ENCODE measurements at places on chromosomes 11 and 22. TPM values are rescaled to one million over a fixed set of nuclear protein-coding genes. Genes with fewer than 3 reads are reported as not detected.
A peak's percentile ranks its signal among the peaks of the same experiment; 100 is the strongest.

FAT3 gene
- total RNA-seq = 0.02 TPM

SLC17A6 gene
- total RNA-seq = not detected

SLC22A9 gene
- total RNA-seq = not detected

SCN3B gene
- 3.3 TPM for total RNA-seq

OR52H1 gene
- total RNA-seq = not detected

- peak; percentile 47 for DNase-seq
- H3K4me1 ChIP-seq = peaks cover 22% of the 10 kb centered on the region
- H3K4me3 ChIP-seq = no peak overlapping the region
- peak overlapping the region; percentile 71 for H3K27ac ChIP-seq
Measured at GRCh38 chr11:96114178-96115064, 190.5 kb upstream of the MTMR2 start.

GRCh38 chr11:4926608-4927007, 2.5 kb upstream of the OR51G1 start:
- H3K27me3 ChIP-seq = peaks cover 22% of the 10 kb centered on the region
- DNase-seq = peak; percentile 5
- no peaks in the 10 kb centered on the region for H3K36me3 ChIP-seq
- no peak overlapping the region for H3K27ac ChIP-seq
- no peaks in the 10 kb centered on the region for H3K4me1 ChIP-seq

DNA sequence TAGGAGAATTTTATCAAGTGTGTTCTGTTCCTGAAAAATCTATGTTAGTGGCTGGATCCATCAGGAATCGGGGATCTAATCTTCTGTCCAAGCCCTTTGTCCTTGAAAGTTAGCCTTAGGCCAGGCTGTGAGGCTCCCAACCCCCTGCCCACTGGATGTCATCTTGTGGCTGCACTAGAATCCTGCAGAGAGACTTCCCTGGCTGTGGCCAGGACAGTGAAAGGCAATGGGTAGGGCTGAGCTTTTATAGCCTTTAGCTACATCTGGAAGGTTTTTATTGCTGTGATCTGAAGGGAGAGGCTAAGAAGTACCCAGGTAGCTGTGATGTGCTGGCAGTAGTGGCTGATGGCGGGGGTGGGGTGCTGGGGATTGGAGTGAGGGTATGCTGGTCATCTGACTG, 2.1 kb downstream of the OAF start:
- DNase-seq = no peak
- H3K36me3 ChIP-seq = no peaks in the 10 kb centered on the region
- no peaks in the 10 kb centered on the region for H3K27me3 ChIP-seq
- H3K4me3 ChIP-seq = no peak overlapping the region
- peaks cover 31% of the 10 kb centered on the region for H3K4me1 ChIP-seq
- H3K27ac ChIP-seq = no peak overlapping the region

DNA sequence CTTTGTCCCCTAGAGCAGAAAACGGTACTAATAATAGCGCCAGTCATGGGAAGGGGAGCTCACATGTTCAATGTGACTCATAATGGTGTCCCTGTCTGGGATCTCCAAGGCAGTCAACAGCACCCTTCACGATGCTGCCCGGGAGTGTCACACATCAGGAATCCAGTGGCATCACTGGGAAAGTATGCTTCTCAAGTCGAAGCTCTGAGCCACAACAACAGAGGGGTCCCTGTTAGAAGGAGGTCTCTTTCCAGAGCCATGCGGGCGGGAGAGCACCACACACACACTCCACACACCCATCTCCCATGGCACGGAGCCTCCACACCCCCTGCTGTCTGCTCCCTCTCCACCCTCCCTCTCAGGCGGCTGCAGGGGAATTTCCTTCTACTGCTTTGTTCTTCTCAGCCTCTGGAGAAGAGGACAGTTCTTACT, 119.7 kb downstream of the ETS1 start:
- no peak overlapping the region for H3K4me3 ChIP-seq
- peak overlapping the region; percentile 56 for H3K27ac ChIP-seq
- peaks cover 19% of the 10 kb centered on the region for H3K36me3 ChIP-seq
- H3K4me1 ChIP-seq = peaks cover 29% of the 10 kb centered on the region

DNA sequence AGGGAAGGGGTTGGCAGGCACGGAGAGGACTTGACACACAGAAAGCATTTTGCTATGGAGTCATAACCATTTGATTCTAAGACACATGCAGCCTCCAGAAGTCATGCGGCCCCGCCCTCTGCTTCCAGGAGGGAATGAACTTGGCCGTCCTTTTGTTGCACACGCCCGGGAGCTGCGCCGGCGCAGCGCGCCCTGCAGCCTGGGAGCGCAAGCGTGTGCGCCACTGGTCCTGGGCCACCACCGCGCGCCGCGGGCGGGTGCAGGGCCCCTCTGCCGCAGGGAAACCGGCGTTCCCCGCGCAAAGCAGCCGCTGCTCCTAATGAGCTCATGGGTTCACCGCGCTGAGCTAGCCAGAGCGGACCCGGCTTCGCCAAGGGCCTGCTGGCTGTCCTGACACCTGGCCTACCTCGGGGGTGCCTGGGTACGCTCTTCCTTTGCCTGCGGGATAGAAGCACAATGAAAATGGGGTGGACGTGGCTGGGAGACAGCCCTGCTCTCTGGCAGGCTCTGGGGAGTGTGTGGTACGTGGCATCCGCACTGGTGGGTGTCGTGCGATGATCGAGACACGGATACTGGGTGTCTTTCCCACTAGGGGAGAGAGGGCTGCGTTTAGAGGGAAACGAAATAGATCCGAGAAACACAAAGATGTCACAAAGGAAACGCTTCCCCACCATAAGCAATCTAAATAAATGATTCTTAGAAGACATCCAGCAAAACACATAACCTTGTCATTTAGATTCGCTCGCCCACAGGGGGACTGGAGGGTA, 669 bp downstream of the MICAL3 start:
- H3K27me3 ChIP-seq = no peaks in the 10 kb centered on the region
- H3K27ac ChIP-seq = no peak overlapping the region
- no peaks in the 10 kb centered on the region for H3K36me3 ChIP-seq
- H3K4me1 ChIP-seq = peaks cover 15% of the 10 kb centered on the region
- peak; percentile 86 for DNase-seq

DNA sequence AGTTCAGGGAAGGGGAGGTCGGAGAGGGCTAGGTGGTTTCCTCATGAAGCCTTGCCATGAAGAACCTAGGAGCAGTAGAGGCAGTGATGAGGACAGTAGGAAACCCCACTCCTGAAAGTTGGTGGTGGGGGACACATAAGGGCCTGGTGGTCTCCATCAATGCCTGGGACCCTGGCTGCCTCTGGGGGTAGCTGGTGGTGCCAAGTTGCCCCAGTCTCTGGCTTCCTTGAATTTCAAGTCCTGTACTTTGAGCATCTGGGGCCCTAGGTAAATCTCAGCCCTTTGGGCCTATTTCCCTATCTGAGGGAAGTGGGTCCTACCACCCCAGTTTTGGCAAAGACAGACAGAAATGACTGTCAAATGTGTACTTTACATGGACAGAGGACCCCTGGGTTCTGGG, 28.1 kb downstream of the AMPD3 start:
- H3K4me1 ChIP-seq = peaks cover 7% of the 10 kb centered on the region

GRCh38 chr11:120180551-120181232, 30.1 kb upstream of the OAF start:
- DNase-seq = no peak
- peaks cover 6% of the 10 kb centered on the region for H3K4me1 ChIP-seq
- no peak overlapping the region for H3K27ac ChIP-seq
- no peaks in the 10 kb centered on the region for H3K36me3 ChIP-seq

DNA sequence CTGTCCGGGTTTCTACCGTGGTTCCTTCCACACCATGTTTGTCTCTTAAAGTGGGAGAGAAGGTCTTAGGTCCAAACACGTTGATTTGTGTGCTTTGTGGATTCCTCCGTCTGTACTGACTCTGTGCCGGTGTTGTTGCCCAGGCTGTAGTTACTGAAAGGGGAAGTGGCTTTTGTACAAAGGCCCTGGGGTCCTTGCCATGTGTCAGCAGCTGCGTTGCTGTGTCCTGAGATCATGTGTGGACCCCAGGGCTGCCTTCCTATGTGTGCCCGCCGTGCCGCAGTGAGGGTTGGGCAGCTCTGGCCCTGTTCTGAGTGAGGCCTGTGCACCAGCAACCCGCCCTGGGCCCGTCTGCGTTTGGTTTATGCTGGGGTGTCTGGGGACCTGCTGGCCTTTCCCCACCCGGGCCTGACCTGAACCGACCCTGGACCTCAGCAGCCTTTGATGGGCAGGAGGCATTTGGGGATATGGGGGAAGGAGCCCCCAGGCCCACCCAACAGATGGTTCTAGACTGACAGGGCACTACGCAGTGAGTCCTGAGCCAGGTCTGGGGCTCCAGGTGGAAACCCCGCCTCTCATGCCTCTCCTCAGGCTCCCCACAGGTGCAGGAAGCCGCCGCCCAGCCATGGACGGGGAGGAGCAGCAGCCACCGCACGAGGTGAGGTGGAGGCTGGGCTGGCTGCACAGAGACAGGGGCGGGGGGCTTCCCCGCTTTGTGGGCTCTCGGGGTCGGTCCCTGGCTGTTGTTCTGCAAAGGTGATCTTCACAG, 6.9 kb downstream of the TRABD start:
- no peak overlapping the region for H3K27ac ChIP-seq
- no peak overlapping the region for H3K4me3 ChIP-seq
- no peak for DNase-seq
- no peaks in the 10 kb centered on the region for H3K27me3 ChIP-seq

- H3K4me1 ChIP-seq = no peaks in the 10 kb centered on the region
- DNase-seq = no peak
- H3K36me3 ChIP-seq = no peaks in the 10 kb centered on the region
- no peak overlapping the region for H3K4me3 ChIP-seq
- no peak overlapping the region for H3K27ac ChIP-seq
Measured at GRCh38 chr11:95140397-95141033, 50.9 kb downstream of the ENDOD1 start.

DNA sequence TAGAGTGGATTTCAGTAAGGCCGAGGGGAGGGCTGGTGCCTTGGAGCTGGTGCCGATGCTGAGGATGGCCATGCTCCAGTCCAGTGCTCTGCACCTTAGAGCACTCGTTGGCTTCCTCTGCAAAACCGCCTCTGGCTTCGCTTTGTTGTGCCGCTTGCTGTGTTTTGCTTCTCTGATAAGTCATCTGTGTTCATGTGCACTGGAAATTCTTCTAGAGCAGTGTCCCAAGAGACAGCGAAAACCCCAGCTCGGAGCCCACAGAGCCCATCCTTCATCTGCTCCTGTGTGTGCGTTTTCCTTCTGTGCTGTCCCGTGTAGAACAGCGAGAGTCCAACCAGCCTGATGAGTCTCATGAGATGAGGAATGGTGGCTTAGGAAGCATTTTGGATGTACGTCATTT, 12.1 kb downstream of the FAM118A start:
- H3K27me3 ChIP-seq = no peaks in the 10 kb centered on the region
- no peak overlapping the region for H3K4me3 ChIP-seq

Data from MCF 10A (cell line).